ENCODE measurements at places on chromosomes 12 and 14.

GRCh38 chr12:12902036-12902435 lies 10.7 kb downstream of the GPRC5A start:
- H3K27me3 ChIP-seq: no peaks in the 10 kb centered on the region
- DNase-seq: no peak
- no peak overlapping the region for H3K4me3 ChIP-seq
- no peaks in the 10 kb centered on the region for H3K36me3 ChIP-seq

- H3K27ac ChIP-seq: no peak overlapping the region
- H3K36me3 ChIP-seq: no peaks in the 10 kb centered on the region
- H3K4me3 ChIP-seq: no peak overlapping the region
- no peak for DNase-seq
- H3K4me1 ChIP-seq: no peaks in the 10 kb centered on the region
These were observed 176.3 kb downstream of the ESR2 start for GRCh38 chr14:64117671-64118402.

DNA sequence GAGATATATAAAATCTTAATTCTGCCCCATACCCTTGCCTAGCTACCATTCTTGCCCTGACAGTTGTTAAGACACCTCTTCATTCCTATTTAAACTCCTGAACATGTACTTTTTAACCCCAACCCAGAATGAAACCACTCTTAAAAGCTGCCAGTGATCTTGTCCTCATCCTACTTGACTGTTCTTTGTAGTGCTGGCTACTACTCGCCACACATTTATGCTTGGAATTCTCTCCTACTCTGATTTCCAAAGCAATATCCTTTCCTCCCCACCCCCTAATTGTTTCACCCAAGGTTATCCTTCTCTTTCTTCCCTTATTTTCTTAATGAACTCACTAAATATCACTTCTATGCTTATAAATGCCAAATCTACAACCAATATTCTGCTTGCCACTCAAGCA lies 4.1 kb downstream of the NFYB start:
- DNase-seq: no peak
- no peak overlapping the region for H3K4me3 ChIP-seq
- no peaks in the 10 kb centered on the region for H3K36me3 ChIP-seq
- no peaks in the 10 kb centered on the region for H3K27me3 ChIP-seq
- no peak overlapping the region for H3K27ac ChIP-seq

DNA sequence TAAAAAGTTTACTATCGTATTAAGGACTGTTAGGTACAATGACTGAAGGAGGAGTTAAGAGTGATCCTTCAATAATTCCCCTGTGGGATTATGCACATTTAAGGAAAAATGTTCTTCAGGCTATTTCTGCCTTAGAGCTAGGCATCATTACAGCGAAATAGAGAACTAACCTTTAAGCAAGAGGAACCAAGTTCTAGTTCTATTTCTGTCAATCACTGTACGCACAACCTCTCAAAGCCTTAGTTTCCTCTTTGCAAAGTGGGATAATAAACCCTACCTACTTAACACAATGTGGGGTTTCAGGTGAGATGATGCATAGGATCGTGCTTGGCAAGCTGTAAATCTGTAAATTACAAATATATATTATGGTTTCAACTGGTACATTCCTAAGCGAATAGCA lies 15.4 kb downstream of the NTF3 start:
- no peaks in the 10 kb centered on the region for H3K27me3 ChIP-seq
- H3K36me3 ChIP-seq: no peaks in the 10 kb centered on the region
- peaks cover under 1% of the 10 kb centered on the region for H3K4me1 ChIP-seq
- no peak for DNase-seq

GRCh38 chr12:117595751-117596150 lies 234.3 kb upstream of the NOS1 start:
- H3K36me3 ChIP-seq: no peaks in the 10 kb centered on the region
- no peak overlapping the region for H3K4me3 ChIP-seq
- H3K4me1 ChIP-seq: no peaks in the 10 kb centered on the region

All from ovary (tissue), 10 donors.